Activated B cell treated with CpG ODN at 0.5 μM for 24 hours (primary cell): ENCODE measurements at places on chromosomes 7 and 10.

- peak; percentile 40 for DNase-seq
Observed at GRCh38 chr10:111076191-111076681, 593 bp upstream of the ADRA2A start.

GRCh38 chr7:51317582-51317910 lies 937 bp upstream of the COBL start:
- DNase-seq = no peak

GRCh38 chr7:137165241-137165640 lies 178.3 kb downstream of the PTN start:
- no peak for DNase-seq

GRCh38 chr10:6595499-6595898 lies 15.4 kb upstream of the PRKCQ start:
- no peak for DNase-seq

GRCh38 chr7:117169907-117170306 lies 153.0 kb downstream of the WNT2 start:
- DNase-seq = no peak

DNA sequence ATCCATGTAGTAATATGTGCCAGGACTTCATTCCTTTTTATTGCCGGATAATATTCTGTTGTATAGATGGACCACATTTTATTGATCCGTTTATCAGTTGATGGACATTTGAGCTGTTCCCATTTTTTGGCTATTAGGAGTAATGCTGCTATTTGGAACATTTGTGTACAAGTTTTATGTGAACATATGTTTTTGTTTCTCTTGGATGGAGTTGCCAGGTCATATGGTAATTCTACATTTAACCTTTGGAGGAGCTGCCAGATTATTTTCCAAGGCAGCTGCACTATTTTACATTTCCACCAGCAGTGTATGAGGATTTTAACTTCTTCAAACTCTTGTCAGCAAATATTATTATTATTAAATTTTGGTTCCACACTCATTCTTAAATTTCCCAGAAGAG lies 59.2 kb downstream of the C10orf90 start:
- no peak for DNase-seq

DNA sequence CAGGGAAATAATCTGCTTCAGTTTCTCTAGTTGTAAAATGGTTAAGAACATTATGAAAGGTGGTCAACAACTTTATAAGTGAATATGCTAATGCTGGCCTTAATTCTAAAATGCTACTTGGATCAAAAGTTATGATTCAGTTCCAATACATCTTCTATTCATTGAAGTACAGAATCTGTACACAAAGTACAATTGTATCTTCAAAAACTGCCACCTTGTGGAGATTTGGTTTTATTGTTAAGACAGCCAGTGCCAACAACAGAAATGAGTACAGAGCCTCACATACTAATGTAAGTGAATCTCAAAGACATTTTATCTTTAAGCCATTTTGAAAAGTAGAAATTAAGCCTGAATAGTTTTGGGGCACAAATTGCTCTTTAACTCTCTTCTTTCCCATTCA lies 194.0 kb downstream of the CFTR start:
- DNase-seq = no peak

- DNase-seq = no peak
Observed at GRCh38 chr10:84329986-84330651, 1.7 kb downstream of the CCSER2 start.

DNA sequence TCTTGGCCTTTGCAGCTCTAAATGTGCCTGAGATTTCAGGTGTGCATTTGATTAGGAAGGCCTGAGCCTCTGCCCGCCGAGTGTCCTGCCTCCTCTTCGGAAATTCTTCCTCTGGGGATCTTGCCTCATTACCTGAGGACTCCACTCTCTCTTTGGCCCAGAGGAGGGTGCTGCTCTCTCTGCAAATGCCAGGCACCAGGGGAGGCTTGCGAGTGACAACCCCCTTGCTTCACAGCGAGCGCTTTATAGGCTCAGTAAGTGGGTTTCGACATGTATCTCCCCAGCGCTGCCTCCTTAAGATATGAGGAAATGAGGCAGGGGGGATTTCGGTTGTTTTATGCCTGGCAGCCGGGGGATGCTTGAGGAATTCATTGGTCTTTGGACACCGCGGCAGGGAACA lies 423.9 kb downstream of the GLRX3 start:
- DNase-seq = no peak

GRCh38 chr10:1114315-1114714 lies 58.1 kb downstream of the WDR37 start:
- no peak for DNase-seq

DNA sequence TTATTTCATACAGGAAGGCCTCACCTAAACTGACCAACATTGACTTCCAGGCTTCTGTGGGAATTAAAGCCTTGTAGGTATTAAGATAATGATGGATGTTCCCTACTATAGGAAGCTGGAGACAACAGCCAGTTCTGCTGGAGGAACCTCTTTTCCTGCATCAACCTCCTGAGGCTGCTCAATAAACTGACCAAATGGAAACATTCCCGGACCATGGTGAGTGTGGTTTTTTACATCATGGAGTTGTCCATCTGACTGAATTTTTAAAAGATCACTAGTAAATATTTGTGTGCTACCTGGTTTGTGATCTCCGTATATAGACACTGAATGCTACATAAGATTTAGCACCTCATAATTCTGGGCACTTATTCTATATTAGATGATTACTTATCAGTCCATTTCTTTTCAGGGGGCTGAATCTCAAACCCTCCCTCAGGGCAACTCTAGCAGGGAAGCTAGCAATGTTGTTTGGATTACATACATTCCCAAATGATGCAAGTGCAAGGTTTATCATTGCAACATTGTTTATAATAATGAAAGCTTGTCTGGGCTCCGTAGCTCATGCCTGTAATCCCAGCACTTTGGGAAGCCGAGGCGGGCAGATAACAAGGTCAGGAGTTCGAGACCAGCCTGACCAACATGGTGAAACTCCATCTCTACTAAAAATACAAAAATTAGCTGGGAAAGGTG lies 21.5 kb upstream of the SMKR1 start:
- no peak for DNase-seq

GRCh38 chr7:22179442-22179879 lies 177.5 kb downstream of the RAPGEF5 start:
- DNase-seq = no peak

DNA sequence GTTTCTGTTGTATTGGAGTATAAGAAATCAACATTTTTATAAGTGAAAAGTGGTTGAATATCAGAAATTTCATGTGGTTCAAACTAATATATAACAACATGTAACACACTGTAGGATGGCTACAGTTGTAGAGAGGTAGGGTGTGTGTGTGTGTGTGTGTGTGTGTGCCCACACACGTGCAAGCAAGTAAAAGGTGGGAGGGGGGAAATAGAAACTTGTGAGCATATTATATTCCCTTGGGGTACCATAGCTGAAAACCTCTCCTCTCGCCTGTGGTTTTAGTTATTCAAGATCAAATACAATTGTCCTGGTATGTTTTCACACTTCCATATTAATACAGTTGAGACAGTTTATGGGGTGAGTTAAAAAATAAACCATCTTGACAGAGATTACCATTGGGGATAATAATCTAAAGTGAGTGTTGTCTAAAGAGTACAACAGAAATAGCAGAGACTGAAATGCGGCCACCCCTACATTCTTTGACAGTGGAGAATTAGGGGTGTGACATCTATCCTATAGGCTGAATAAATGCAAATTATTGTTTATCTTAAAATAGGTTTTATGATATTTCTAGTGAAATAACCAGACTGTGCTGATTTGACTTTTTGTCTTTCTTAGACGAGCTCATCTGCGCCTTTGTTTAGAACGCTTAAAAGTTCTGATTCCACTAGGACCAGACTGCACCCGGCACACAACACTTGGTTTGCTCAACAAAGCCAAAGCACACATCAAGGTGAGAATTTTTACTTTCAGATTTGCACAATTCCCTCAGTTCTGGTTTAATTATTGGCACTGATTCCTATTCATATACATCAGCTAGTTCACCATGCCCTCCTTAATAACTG lies 25.9 kb downstream of the SMNDC1 start:
- DNase-seq = no peak

DNA sequence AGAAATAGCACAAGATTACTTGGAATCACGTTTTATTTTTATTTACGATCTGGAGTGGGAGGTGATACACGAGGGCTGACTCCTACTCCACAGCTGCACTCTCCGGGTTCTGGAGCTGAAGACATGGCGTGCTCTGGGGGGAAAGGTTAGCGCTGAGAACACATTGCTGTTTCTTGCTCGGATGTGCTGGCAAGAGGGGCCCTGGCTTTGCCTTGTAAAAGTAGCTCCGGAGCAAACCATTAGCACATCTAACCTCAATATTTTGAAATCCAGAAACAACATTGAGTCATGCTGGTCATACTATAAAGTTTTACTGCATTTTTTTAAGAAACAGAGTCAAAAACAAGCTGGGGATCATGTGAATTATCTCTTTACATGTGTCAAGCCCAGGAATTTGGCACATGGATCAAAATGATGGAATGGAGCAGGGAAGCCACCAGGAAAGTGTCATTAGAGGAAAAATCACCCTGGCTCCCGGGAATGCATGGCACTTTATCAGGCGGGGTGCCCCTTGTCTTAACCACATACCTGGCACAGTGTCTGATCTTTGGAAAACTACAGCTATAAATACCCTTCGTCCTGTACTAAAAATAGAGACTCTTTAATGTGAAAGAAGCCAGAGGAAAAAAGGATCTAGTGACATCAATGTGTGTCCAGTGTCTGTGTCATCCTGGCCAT lies 31.6 kb upstream of the LYZL1 start:
- DNase-seq = no peak

DNA sequence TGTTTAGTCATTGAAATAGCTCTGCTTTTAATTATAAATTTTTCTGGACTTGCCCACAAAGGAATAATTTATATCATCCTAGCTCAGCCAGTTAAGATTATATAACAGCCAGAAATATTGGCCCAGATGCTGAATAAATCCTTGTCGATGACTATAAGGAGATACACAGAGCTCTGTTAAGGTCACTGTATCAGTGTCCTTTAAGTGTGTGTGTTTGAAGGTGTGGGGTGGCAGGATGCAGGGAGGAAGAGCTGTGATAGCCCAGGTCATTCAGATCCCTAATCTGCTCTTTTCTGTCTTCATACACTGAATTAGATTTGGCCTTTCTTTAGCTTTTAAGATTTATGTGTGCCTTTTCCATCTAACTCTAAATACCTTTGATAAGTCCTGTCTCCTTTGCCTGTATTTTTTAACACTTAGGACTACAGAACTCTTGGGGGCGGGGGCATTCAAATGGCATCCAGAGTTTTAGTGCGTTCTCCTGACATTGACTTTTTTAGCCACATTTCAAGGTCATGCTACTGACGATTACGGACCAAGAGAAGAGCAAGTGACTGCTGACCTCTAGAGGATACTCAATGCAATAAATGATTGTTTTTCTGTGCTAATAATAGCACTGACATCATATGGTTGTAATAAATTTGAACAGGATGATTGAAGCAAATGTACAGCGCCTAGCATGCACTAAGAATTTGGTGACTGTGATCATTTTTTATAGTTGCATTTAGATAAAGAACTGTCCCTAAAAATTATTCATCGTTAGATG lies 172.3 kb downstream of the CACNB2 start:
- no peak for DNase-seq

DNA sequence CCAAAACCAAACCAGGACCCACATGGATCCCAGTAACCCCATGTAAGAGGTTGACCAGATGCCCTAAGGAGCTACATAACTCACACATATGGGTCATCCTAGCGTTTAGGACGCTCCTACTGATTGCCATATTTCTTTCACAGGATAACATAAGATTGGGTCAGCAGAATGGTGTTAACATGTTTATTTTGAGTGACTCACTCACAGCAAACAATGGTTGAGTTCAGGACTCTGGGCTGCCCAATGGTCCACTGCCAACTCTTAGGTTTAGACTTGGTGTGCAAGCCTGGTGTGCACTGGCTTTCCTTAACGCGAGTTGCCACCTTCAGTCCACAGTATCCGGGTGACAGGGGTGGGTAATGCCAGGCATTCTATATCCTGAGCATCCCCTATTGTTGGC lies 211.5 kb downstream of the GPAM start:
- DNase-seq = no peak

DNA sequence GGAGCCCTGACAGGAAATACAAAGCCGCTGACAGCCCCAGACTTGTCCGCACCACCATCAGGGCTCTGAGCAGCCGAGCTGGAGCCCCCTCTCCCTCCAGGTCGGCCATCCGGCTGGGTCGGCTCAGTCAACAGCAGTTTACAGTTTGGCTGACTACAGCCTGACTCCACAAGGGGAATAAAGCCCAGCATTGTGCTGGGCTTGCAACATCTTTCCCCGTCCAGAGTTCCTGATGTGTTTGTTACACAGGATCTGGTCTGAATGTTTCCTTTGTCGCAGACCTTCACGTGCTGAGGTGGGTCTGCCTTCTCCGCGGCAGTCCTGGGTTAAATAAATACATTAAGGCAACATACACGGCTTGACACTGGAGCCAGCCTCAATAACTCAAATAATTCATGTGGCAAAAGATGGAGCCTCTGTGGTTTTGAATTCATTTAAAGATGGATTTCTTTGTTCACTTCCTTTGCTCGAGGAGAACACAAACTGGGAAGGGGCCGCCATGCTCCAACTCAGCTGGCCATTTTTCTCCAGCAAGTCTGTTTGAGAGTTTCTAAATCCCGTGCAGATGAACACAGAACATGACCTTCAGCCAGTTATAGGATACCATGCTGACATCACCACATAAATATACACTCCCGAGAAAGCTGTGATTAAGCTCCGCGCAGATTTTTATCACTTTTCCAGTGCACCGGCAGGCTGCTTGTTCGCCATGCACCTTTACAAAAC lies 192.1 kb downstream of the WDR11 start:
- DNase-seq = no peak

- no peak for DNase-seq
Observed at GRCh38 chr10:125160856-125161706, 718 bp upstream of the CTBP2 start.

- DNase-seq = no peak
Observed at GRCh38 chr10:32241946-32242345, 105.0 kb downstream of the EPC1 start.

- no peak for DNase-seq
Observed at GRCh38 chr7:146635205-146636032, 518.8 kb downstream of the CNTNAP2 start.

GRCh38 chr10:99535764-99536337 lies 3.1 kb downstream of the NKX2-3 start:
- no peak for DNase-seq

DNA sequence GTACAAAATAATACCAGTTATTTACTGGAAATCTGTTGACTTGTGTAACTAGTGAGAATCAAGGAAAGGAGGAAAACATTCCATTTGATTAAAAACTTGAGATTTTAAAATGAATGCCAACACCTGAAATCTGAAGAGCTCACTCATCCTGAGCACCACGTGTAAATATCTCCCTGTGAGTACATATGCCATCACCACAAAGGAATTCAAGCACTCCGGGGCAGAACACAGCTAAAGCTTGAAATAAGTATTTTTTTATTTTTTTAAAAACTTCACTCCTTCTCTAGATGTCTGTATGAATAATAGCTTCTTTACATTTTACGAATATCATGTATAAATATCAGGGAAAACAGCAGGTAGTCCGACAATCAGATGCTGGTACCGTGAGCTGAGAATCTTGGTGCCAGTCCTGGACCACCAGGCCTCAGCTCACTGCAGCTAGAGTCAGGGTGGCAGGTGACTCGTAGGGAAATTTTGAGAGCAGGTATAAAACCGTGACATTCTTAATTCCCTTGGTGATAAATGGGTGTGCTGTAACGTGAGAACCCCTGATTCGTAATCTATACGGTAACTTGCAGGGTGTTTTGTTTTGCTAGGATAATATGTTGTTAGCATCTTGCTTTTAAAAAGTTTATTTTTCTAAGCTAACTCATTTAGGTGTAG lies 12.7 kb downstream of the LMTK2 start:
- no peak for DNase-seq

- DNase-seq = no peak
Observed at GRCh38 chr10:132035476-132035875, 30.3 kb upstream of the JAKMIP3 start.
